ENCODE measurements at places on chromosomes 12 and 14.
A peak's percentile ranks its signal among the peaks of the same experiment; 100 is the strongest.

DNA sequence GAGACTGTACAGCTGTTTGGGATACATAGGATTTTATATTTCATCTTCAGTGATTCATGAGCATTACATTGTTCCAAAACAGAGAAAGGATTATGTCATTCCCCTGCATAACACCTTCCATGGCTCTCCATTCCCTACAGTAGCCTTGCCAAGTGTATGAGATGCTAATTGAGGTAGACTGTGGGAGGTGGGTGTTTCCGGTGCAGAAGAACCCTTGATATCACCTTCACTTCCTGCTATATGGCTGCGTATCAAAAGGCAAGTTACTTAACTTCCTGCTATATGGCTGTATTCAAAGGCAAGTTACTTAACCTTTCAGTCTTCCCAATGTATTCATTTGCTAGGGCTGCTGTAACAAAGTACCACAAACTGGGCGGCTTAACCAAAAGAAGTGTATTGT, 11.2 kb downstream of the FAR2 start:
- no peak for DNase-seq

- DNase-seq: peak; percentile 75
Measured at GRCh38 chr14:94036313-94037167, 10.4 kb downstream of the OTUB2 start.

DNA sequence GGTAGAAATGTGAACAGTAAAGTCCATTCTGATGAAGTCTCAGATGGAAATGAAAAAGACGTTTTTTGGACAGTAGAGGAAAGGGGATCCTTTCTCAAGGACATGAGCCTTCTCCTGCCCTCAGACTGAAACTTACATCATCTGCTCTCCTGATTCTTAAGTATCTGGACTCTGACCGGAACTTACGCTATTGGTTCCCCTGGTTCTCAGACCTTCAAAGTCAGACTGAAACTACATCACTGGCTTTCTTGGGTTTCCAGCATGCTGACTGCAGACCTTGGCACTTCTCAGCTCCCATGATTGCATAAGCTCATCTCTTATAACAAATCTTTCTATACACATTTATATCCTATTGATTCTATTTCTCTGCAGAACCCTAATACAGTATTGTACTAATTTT, 291.0 kb downstream of the SNAPC1 start:
- DNase-seq: no peak

DNA sequence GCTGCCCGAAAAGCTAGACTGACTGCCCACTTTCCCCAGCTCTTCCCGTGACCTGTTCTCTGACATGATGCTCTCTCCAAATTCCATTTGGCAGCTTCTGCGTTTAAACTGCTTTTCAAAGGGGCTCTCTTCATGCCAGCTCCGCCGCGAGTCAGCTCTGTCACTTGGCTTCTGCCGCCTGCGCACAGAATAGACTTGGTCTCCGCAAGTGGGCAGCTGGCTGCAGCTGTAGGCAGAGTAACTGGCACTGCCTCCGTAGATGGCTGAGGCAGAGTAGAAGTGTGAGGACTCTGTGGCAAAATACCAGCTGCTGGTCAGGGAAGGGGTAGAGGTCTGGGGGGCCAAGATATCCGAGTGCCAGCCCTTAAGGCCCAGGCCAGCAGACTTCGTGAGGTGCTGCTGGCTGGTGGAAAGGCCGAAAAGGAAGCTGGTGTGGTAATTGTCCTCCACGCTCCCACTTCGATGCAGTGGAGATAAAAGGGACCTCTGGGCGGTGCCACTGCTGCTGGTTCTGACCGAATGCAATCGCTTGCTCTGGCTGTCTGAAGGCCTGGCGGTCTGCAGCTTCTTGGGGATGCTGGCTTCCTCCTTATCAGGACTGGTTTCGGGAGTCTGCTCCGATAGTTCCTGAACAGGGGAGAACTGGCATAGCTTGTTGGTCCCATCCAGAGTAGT, 85.7 kb downstream of the DUSP16 start:
- no peak for DNase-seq

DNA sequence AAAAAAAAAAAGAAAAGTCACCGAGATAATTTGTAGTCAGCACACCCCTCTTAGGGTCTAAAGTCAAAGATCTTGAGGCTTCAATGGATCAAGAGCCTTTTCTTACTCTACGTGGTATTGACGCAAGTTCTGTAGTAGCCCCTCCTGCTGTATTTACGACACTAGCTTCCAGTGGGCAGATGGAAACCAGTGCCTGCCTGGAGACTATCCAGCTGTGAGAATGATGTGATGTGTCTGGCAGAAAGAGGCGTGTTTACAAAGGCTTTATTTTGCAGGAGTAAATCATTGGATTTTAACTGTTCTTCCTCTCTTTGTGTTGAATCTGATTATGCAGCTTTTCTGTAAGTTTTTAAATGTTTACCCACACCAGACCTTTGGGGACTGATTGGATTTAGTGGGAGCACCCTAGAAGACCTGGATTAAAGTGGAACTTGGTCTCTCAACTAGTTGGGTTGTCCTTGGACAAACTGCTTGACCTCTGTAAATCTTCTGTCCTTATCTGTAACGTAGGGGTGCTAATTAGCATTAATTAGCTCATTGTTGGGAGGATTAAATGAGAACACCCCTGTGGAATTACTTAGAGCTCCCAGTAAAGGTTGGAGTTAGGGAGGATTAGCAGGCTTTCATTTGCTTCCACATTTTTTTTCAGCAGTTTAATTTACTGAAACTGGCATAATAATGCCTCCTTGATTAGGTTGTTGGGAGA, 72.4 kb downstream of the RASSF3 start:
- DNase-seq: no peak

- DNase-seq: no peak
Measured at GRCh38 chr12:93957168-93957567, 191.2 kb upstream of the PLXNC1 start.

DNA sequence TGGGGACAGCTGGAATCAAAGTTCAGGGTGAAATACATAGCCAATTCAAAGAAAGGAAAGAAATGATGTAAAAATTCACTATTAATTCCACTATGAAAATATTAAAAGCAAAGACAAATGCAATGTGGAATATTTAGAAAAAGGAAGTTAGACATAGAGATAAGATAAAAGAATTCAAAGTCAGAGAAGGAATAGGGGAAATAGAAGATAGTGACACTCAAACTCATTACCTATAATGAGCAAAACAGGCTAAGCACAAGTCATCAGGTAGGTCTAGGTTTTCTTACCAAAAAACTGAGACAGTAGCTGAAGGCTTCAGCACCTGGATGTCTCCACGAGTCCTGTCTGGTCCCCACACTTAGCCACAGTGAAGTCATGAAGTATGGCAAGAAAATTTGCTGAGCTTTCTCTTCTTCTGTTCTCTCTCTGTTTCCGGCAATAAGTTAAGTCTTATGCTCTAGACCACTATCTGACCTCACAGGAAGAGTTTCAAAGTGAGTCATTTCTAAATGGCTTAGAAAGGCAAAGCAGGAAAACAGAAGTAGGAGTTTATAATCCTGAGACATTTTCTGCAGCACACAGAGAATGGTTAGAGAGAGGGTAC, at the start of gene C3AR1:
TSS of gene C3AR1 (minus strand) at position 369 of the 604 bp plus-strand sequence. CDS start 6,174 bp downstream, outside the sequence.
- peak; percentile 70 for DNase-seq
